Immature natural killer cell (primary cell): ENCODE measurements at places on chromosomes 7 and 10.

DNA sequence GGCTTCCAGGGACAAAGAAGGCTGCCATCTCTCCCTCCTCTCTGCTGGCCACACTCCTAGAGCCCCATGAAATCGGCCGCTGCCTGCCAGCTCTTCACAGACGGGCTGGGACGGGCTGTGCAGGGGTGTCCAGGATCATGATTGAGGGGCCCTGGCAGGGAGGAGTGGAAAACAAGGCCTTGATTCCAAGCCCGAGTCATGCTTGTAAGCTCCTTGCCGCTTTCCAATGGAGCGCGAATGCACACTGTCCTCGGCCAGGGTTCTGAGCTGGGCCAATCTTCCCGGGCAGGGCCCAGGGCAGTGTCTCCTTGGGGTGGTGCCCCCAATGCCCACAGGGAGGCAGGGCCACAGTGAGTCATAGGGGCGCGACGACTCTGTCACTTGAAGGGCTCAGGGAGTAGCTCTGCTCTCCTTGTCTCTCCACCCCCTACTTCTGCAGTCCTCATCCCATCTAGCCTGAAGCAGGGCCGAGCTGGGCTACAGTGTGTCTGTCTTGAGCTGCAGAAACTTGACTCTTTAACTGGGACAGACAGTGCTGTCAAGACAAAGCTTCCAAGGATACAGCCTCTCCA, 186.2 kb upstream of the SVIL start:
- no peak for DNase-seq

- peak; percentile 32 for DNase-seq
These were observed 31.7 kb upstream of the ASL start for GRCh38 chr7:66043681-66044497.

GRCh38 chr10:79910344-79910743, 38.6 kb downstream of the SFTPD start:
- DNase-seq, result no peak

GRCh38 chr7:90968871-90969270, 295.4 kb upstream of the FZD1 start:
- no peak for DNase-seq
